Mesenteric fat pad (tissue), 1 donor: ENCODE measurements at places on chromosomes 6 and 20. TPM values are rescaled to one million over a fixed set of nuclear protein-coding genes. Genes with fewer than 3 reads are reported as not detected.

GRCh38 chr20:235891-236290 lies 8.8 kb downstream of the DEFB129 start:
- no peak for DNase-seq

Gene SIGLEC1
- 45.1 TPM for total RNA-seq

Gene ANKRD66
- not detected for total RNA-seq

- no peak for DNase-seq
Observed at GRCh38 chr6:22448291-22448711, 121.1 kb upstream of the HDGFL1 start.

DNA sequence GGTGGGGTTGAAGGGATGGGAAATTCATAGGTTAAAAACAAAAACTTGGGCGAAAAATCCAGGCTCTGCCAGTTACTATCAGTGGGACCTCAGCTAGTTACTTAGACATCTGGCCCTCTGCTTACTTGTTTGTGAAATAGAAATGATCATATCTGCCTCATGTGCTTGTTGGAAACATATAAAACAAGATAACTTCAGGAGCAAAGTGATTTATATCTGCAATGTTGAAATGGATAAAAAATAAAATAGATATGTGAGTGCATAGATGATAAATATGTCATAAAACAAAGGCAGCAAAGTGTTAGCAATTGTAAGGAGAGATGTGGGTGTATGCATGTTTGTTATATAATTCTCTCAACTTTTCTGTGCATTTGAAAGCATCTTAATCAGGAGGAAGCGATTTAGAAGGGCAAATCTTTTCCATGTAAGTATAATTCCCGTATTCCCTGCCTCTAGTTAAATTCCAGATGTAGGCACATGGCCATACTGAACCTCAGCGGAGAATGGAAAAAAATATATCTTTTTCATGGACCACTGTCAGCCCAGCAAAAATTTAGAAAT lies 579.0 kb upstream of the FLRT3 start:
- DNase-seq: no peak

Gene CGAS
- total RNA-seq: 6.0 TPM

GRCh38 chr20:37366743-37367142 lies 20.8 kb downstream of the SRC start:
- no peak for DNase-seq

DNA sequence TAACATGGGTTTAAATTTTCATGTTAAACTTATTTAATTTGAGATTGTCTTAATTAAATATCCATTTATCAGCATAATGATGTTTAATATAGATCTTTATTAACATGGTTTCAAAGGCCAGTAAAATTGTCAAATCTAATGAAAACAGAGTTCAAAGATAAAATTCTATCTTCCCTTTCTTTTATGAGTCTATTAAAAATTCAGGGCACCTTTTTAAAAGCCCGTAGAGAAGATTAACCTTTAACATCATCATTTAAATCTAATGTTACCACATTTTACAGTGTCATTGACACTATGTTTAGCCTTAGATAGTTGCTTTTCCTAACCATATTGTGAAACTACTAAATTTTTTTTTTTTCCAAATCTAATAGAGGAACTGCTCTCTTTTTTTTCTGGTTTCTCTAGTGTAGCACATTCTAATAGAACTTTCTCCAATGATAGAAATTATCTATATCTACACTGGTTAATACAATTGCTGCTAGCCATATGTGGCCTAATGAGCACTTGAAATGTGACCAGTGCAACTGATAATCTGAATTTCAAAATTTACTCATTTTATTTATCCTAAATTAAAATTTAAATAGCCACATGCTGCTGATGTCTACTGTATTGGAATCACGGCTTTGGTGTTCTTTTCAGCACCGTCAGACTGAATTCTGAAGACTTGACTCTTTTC lies 410.9 kb downstream of the UTRN start:
- no peak for DNase-seq

Gene MCM8
- 4.3 TPM for total RNA-seq

GRCh38 chr6:109308018-109308492 lies 74.2 kb downstream of the CD164 start:
- no peak for DNase-seq

Gene CLPSL1
- not detected for total RNA-seq

GRCh38 chr20:35600993-35601973 lies 14.3 kb upstream of the SPAG4 start:
- no peak for DNase-seq

GRCh38 chr20:51900443-51900842 lies 98.1 kb upstream of the SALL4 start:
- DNase-seq: no peak

Gene EPPIN
- not detected for total RNA-seq

Gene GLP1R
- not detected for total RNA-seq

DNA sequence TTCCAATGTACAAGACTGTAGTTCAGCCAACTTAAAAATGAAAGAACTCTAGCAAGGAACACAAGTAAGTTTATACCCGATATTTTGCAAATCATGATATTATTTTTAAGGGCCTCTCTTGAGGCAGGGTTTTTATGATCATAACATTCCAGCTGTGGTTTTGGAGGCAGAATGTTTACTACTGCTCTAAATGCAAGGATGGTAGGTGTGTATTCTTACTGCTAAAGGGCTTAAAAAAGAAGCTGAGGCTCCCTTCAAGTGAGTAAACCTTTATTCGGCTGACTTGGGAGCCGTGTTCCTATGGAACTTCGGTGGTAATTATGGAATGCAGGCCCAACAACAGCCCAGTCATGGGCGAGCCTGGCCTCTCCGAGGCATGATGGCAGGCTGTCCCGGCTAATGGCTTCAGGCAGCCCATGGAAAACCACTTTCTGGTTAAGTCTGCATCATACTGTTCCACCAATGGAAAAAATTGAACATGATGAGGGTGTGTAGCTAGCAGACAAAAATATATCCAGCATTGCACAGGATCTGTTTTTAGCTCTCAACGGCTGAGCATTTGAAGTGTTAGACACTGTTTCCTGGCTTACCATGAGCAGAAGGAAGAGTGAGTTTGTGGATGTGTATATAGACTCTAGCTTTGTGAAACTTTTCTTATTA lies 111.5 kb downstream of the TIAM2 start:
- DNase-seq: no peak

Gene CST2
- not detected for total RNA-seq

Gene SRSF12
- total RNA-seq: 1.5 TPM

DNA sequence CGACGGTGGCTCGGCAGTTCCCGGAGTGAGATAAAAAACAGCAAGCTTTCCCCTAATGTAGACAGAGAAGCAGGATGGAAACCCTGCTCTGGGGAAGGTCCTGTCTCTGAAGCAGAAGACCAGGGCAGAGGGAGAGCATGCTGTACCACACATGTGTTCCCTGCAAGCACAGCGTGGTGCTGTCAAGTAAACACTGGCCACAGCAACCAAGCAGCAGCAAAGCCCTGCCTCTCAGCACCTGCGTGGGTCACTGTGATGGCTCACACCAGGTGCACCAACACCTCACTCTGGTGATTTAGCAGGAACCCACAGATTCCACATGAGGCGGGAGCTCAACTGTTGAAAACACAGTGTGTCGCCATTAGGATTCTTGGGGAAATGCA lies 65.2 kb upstream of the TXNDC5 start:
- DNase-seq: no peak

- DNase-seq: no peak
Observed at GRCh38 chr6:36242626-36243025, 27.2 kb upstream of the PNPLA1 start.

DNA sequence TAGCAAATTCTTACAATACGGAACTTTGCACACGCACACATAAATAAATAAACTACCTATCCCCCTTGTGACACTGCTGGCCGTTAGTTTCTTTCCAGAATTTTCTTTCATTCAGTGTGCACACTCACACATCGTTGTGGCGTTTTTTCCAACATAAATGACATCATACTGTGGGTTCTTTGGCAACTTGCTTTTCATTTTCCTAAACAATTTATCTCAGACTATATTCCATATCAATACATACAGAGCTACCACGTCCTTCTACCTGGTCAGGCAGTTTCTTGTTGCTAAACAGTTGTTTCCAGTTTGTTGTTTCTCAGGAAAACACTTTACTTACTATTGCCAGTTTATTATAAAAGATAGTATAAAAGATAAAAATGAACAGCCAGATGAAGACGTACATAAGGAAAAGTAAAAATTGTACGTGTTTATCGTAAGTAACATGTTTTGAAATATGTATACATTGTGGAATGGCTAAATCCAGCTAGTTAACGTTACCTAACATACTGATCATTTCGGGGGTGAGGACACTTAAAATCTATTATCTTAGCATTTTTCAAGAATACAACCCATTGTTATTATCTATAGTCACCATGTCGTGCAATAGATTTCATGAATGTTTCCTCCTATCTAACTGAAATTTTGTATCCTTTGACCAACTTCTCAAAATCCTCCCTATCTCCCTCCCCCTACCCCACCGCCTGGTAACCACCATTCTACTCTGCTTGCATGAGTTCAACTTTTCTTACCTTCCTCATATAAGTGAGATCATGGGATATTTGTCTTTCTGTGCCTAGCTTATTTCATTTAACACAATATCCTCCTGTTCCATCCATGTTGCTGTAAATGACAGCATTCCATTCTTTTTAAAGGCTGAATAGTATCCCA lies 1.2 kb upstream of the TP53RK start:
- DNase-seq: no peak

GRCh38 chr6:38579010-38579628 lies 60.6 kb downstream of the BTBD9 start:
- no peak for DNase-seq

GRCh38 chr20:60478533-60478932 lies 520.3 kb downstream of the CDH26 start:
- DNase-seq: no peak

- DNase-seq: no peak
Observed at GRCh38 chr6:155778336-155778735, 322.7 kb upstream of the NOX3 start.

DNA sequence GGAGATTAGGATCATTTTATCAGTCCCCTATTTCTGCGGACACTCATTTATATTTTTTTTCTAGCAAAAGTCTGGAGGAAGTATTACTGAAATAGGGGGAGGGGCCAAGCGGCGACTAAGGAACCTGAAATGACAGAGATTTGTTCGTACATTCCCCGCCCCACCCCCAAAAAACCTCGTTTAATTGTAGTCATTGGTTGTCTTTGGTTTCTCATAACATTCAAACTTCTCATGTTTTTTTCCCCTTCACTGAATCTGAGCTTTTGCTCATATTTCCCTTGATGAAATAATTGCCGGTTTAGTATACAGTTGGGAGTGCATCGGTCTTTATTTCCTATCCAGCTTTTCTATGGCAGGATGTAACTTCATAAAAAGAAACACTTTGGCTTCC lies 768 bp upstream of the FYN start:
- no peak for DNase-seq

- DNase-seq: no peak
Observed at GRCh38 chr20:22768266-22769178, 184.2 kb upstream of the FOXA2 start.

Gene CYP24A1
- not detected for total RNA-seq

GRCh38 chr6:108884211-108885059 lies 36.2 kb downstream of the ARMC2 start:
- DNase-seq: no peak

Gene BPIFB1
- not detected for total RNA-seq

Gene RFX6
- total RNA-seq: not detected
